ENCODE measurements at places on chromosomes 5 and 9. TPM values are rescaled to one million over a fixed set of nuclear protein-coding genes. Genes with fewer than 3 reads are reported as not detected.
A peak's percentile ranks its signal among the peaks of the same experiment; 100 is the strongest.

- H3K27ac ChIP-seq: no peak overlapping the region
- DNase-seq: no peak
- H3K36me3 ChIP-seq: peaks cover 1% of the 10 kb centered on the region
Observed at GRCh38 chr9:120475341-120475740, 104.6 kb downstream of the CDK5RAP2 start.

GRCh38 chr5:39381376-39381775, 17.1 kb upstream of the C9 start:
- H3K36me3 ChIP-seq: peaks cover 2% of the 10 kb centered on the region
- no peaks in the 10 kb centered on the region for H3K27me3 ChIP-seq
- H3K4me1 ChIP-seq: peaks cover 3% of the 10 kb centered on the region
- H3K4me3 ChIP-seq: no peak overlapping the region
- DNase-seq: no peak

- no peaks in the 10 kb centered on the region for H3K27me3 ChIP-seq
- H3K36me3 ChIP-seq: no peaks in the 10 kb centered on the region
- no peak overlapping the region for H3K4me3 ChIP-seq
Observed at GRCh38 chr5:148988328-148988727, 74.5 kb downstream of the SH3TC2 start.

DNA sequence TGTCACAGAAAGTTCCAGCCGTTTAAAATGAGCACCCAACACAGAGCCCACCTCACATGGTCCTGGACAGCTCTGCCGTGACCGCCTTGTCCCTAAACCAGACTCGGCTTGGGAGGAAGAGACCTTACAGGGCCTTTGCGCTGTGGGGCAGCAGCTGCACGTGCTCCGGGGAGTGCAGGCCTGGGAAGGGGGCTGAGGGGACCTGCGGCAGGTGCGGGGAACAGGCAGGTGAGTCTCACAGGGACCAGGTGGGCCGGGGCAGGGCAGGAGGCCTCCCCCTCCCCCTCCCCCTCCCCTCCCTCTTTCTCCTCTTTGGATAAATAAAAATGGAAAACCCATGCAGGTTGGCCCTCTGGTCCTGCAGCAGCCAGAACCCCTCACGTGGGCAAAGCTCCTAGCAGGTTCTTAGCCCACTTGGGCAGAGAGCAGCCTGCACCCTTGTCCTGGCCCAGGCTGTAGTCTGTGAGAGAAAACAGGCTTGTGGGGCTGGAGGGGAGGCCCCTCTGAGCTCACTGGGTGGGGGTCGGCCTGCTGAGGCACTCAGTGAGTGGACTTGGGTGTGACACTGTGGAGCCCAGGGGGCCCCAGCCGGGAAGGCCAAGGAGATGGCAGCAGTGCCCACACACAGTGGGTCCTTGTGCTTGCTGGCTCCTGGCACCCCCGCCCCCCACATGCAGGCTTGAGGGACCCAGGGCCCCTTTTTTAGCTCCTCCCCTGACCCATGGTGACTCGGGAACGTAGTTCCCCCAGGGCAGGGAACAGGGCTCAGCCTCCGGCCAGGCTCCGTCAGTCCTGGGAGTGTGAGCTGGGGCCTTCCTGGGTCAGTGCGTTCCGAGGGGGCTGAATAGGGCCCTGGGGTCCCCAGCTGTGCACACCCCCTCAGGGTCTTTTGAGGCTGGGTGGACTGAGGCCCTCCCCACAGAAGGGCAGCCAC, 40.0 kb upstream of the CACNA1B start:
- no peaks in the 10 kb centered on the region for H3K36me3 ChIP-seq
- no peak overlapping the region for H3K27ac ChIP-seq
- no peak overlapping the region for H3K4me3 ChIP-seq
- H3K4me1 ChIP-seq: no peaks in the 10 kb centered on the region

DNA sequence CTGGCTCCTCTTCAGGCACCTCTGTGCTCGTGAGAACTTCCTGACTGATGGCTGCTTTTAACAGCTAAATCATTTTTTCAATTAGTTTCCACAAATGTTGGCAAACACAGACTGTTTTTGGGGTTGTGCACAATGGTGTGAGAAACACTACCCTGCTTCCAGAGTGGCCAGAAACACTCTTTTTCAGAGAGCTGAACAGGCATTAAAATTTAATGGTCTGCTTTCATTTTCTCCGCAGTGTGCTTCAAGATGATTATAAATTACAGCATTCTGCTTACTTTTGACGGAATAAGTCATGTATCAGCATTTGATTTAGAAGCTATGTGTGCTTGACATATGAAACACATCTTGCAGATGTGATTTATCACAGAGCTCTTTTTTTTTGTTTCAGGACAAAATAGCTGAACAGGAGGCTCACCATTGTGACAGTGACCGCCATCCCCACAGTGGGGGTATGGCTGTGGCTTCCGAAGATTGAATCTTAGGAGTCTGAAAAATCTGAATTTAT, 454.5 kb upstream of the ZNF608 start:
- DNase-seq: no peak
- no peak overlapping the region for H3K27ac ChIP-seq
- H3K4me3 ChIP-seq: no peak overlapping the region
- no peaks in the 10 kb centered on the region for H3K4me1 ChIP-seq
- H3K36me3 ChIP-seq: no peaks in the 10 kb centered on the region
- no peaks in the 10 kb centered on the region for H3K27me3 ChIP-seq

DNA sequence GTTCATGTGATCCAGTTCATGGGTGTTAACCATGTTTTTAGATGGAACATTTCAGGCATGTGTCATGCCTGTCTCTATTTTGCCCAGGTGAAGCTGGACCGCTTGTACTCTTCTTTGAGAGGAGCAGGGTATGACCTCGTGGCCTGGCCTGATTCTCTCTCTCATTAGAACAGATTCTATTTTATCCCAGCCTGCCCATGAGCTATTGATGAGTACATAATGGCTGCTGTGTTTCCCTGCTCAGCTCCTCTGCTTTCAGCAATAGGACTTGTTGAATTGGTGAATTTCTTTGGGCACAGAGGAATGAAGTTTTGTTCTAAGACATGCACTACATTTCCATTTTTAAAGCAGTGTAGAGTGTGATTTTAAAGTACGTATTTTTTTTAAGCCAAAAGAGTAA, 86.2 kb downstream of the HACD4 start:
- H3K4me1 ChIP-seq: 0 out of 2 replicates have a peak, but pooled peaks cover 4% of the 10 kb centered on the region
- no peak overlapping the region for H3K27ac ChIP-seq
- H3K27me3 ChIP-seq: no peaks in the 10 kb centered on the region
- no peak for DNase-seq
- H3K4me3 ChIP-seq: no peak overlapping the region

- no peaks in the 10 kb centered on the region for H3K27me3 ChIP-seq
- H3K36me3 ChIP-seq: no peaks in the 10 kb centered on the region
Observed at GRCh38 chr5:130151239-130151638, 247.0 kb downstream of the CHSY3 start.

- peaks cover 9% of the 10 kb centered on the region for H3K4me1 ChIP-seq
- no peak overlapping the region for H3K4me3 ChIP-seq
- no peaks in the 10 kb centered on the region for H3K36me3 ChIP-seq
- DNase-seq: no peak
Observed at GRCh38 chr9:133234577-133235322, 25.7 kb upstream of the OBP2B start.

DNA sequence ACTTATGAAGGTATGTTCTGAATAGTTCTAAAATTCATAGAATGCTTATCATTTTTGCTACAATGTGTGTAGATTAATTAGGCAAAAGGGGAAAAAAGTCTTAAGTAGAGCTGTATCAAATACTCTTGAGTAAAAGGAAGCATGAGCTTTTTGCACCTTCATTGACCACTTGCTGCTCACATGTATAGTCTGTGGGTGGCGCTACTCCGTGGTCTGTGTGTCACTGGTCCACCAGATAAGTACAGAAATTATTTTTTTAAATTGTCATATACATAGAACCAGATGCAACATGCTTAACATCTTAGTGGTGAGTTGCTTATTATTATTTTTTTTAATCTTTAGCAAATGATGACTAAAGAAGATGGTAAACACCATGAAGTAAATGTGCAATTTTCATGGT, 130.2 kb downstream of the MAN2A1 start:
- H3K4me1 ChIP-seq: no peaks in the 10 kb centered on the region
- no peak for DNase-seq
- no peaks in the 10 kb centered on the region for H3K27me3 ChIP-seq

GRCh38 chr5:106940986-106941385, 729.8 kb downstream of the EFNA5 start:
- H3K27ac ChIP-seq: peak overlapping the region; percentile 94
- peaks cover 21% of the 10 kb centered on the region for H3K4me1 ChIP-seq
- no peak overlapping the region for H3K4me3 ChIP-seq
- no peaks in the 10 kb centered on the region for H3K36me3 ChIP-seq

- H3K4me3 ChIP-seq: no peak overlapping the region
- no peak overlapping the region for H3K27ac ChIP-seq
- H3K27me3 ChIP-seq: no peaks in the 10 kb centered on the region
- no peak for DNase-seq
- H3K36me3 ChIP-seq: no peaks in the 10 kb centered on the region
Observed at GRCh38 chr5:169691471-169691870, 54.4 kb downstream of the DOCK2 start.

- H3K4me3 ChIP-seq: no peak overlapping the region
- no peaks in the 10 kb centered on the region for H3K27me3 ChIP-seq
- peaks cover 9% of the 10 kb centered on the region for H3K4me1 ChIP-seq
- no peak for DNase-seq
Observed at GRCh38 chr5:154813736-154814135, 36.7 kb downstream of the FAXDC2 start.

GRCh38 chr9:88508326-88508725, 26.7 kb upstream of the NXNL2 start:
- H3K27ac ChIP-seq: no peak overlapping the region
- no peaks in the 10 kb centered on the region for H3K36me3 ChIP-seq
- DNase-seq: no peak
- no peaks in the 10 kb centered on the region for H3K27me3 ChIP-seq

DNA sequence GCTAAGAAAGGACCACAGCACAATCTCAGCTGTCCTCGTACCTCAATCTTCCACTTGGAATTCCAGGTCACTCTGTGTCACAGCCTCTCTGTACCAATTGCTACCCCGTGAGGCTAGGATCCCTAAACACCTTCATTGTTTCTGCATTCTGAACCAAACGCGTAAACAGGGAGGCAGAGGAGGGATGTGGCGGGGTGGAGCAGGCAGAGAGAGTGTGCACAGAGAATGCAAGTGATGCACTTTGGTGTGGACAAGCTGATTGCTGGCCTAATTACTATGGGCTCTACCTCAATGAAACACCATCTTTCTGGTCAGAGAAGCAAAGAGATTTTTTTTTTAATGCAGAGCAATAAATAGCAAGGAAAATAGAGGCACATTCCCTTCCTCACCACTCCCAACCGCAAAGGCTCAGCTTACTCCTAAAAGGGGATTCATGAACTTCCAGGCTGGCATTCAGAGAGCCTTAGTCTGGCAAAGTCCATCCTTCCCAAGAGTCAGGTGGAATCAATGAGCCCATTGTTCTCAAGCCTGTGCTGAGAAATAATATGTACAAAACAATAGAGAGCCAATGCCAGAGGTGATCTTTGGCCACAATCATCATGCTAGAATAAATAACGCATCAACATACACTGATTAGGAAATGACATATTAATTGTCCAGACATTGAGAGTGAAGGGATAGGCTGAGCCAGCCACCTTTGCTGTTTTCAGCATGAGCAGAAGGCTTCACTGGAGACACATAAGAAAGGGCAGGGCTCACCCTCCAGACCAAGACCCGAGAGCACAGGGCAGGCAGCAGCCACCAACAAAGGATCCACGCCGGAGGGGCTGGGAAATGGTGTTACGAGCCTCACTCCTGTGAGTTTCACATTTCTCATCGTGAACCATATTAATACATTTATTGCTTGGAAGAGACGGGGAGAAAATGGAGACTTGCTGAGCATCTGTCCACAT, 278.8 kb downstream of the ENC1 start:
- H3K4me3 ChIP-seq: no peak overlapping the region
- peaks cover 13% of the 10 kb centered on the region for H3K4me1 ChIP-seq
- peak; percentile 7 for DNase-seq
- H3K27ac ChIP-seq: no peak overlapping the region
- no peaks in the 10 kb centered on the region for H3K36me3 ChIP-seq
- H3K27me3 ChIP-seq: no peaks in the 10 kb centered on the region

DNA sequence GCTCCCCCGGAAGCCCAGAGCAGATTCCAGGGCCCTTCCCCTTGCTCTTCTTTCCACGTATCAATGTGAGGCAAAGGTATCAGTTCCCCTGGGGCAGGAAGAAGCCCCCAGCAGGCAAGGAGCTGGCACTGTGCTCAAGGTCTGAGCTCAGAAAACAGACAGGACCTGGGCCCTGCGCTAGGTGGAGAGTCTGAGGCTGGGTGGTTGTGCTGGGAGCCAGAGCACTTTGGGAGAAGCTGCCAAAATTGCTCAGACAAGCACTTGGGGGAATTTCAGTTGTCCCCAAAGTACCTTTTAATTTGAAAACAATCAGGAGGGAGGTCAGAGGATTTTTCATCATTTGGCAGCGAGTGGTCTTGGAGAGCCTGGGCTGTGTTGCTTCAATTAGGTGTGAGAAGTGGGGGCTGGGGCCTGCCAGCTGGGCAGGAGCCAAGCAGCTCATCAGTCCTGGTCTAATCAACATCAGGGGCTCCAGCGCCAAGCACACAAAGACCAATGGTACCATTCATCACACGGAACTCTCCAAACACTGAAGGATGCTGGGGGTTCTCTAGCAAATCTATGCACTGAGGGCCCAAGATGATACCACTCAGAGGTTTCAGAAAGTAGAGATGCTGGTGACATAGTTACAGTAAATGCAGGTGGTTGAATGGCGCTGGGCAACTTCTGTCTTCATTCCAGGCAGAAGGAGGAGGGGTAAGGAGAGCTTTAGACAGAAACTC, 176.5 kb downstream of the SNX18 start:
- no peaks in the 10 kb centered on the region for H3K4me1 ChIP-seq
- no peak overlapping the region for H3K27ac ChIP-seq
- no peak for DNase-seq
- no peaks in the 10 kb centered on the region for H3K27me3 ChIP-seq
- H3K4me3 ChIP-seq: no peak overlapping the region
- H3K36me3 ChIP-seq: no peaks in the 10 kb centered on the region

GRCh38 chr5:14008819-14009311, 64.4 kb upstream of the DNAH5 start:
- no peak overlapping the region for H3K4me3 ChIP-seq
- H3K27ac ChIP-seq: no peak overlapping the region
- peaks cover 10% of the 10 kb centered on the region for H3K4me1 ChIP-seq
- H3K36me3 ChIP-seq: no peaks in the 10 kb centered on the region

GRCh38 chr9:80556631-80557030, 984.9 kb downstream of the TLE4 start:
- H3K27me3 ChIP-seq: no peaks in the 10 kb centered on the region
- no peak overlapping the region for H3K4me3 ChIP-seq
- no peak for DNase-seq
- no peaks in the 10 kb centered on the region for H3K4me1 ChIP-seq

GRCh38 chr5:178774866-178775539, 44.5 kb upstream of the ZNF354A start:
- H3K4me3 ChIP-seq: no peak overlapping the region
- no peak for DNase-seq
- peak overlapping the region; percentile 17 for H3K27ac ChIP-seq
- H3K4me1 ChIP-seq: peaks cover 23% of the 10 kb centered on the region
- H3K36me3 ChIP-seq: no peaks in the 10 kb centered on the region

DNA sequence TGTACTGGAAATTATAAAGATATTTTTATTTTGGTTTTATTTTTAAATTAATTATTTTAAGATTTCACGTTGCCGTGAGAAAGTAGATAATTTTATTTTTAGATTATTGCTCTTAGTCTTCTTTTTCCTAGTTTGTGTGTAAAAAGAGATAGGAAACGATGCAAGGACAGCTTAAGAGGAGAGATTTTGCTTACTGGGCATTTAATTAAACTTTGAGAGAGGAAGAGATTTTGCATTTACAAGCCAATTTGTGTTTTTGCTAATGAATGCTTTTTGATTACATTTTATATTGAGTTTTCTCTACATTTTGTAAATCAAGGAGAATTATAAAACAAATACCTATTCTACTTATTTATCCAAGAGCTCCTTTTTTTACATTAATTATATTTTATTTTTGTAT, 64.0 kb downstream of the ARHGEF28 start:
- no peak overlapping the region for H3K4me3 ChIP-seq
- H3K27me3 ChIP-seq: no peaks in the 10 kb centered on the region
- H3K36me3 ChIP-seq: no peaks in the 10 kb centered on the region
- DNase-seq: no peak

The PCDHGC5 gene
- 0.25 TPM for total RNA-seq

The PLPPR1 gene
- not detected for total RNA-seq

Measured in Caco-2 (cell line).